ENCODE measurements at places on chromosomes 5 and 9.

DNA sequence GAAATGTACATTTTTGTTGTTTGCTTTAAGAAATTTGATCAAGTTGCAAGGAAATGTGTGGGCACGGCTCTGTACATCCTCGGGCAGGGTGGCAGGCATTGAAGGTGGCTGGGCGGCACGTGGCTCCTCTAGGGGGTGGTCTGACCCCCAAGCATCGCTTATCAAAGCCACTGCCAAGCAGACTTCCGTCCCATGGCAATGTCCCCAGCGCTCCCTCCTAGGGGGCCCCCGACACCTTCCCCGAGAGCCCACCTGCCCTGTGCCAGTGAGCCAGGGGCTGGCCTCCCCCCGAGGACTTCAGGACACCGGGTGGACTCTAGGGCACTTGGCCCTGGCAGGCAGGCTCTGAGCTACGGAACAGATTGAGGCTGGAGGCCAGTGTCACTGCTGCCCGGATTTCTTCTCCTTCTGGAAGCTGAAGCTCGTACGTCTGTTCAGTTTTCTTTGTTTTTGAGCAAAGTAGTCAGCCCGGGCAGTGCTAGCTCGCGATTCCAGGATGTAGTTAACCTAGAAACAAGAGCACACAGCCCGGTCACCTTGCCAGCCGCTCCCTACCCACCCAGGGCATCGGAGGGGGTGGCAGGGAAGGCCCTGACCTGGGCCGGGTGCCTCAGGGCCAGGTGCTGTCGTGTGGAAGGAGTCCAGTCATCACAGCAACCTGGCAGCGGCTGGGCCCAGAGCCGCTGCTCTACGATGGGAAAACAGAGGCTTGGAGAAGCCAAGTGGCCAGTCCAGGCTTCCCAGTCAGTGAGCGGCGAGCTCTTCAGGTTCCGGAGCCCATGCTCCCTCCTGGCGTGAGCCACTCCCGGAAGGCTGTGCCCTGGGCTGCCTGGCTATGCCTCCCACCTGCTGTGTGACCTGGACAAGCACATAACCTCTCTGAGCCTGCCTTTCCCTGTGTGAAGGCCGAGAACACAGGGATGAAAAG lies 177.1 kb downstream of the GAPVD1 start:
- no peak for DNase-seq

DNA sequence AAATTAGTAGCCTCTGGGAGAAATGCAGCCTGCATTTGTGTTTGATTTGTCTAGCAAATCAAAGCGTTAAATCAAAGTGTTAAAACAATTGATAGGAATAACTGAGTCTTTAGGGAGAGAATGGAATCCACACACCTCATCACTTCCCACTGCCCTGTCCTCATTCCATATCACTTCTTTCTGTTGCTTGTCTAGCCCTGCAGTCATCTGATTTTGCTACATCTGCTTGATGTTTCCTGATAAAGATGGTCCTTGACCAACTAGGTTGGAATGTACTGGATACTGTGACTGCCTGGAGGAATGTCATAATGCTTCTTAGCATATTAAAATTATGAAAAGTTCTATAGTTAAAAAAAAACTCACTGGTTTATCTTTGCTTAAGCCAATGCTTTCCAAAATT lies 119.9 kb downstream of the DOCK2 start:
- no peak for DNase-seq

- DNase-seq = no peak
Observed at GRCh38 chr5:58565033-58565432, 17.8 kb upstream of the RAB3C start.

- no peak for DNase-seq
Observed at GRCh38 chr9:114830546-114830945, 24.7 kb upstream of the TNFSF15 start.

DNA sequence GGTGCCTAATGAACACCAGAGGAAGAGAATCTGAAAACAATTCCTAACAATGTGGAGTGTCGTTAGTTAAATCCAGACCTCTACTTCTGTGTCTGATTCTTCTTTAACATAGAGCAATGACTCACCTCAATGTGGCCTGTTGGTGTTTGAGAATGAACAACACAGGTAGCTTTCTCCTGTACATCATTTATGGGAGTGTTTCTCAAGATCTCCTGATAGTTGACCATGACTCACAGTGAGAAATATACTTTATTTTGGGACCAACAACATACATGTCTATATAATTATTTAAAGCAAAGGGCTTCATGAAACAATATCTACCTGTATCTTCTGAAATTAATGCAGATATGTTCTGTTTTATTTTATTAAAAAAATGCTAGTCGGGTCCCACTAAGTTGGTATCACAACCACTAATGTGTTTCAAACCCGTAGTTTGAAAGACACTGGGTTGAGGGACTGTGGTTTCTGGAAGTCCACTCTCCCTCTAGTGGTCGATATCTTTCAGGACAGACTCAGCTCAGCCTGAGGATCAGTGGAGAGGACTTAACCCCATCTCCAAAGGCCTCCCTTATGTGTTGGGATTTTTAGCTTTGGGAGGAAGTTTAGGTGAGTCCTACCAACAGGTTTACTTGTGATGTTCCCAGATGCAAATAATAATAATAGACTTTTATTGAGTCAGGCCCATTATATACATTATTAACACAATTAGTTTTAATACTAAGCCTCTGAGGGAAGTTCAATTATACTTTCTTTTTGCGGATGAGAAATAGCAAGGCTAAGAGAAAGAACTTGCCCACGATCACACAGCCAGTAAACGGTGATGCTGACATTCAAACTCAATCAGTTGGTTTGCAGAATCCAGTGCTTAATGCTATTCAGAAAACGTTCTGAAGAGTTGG lies 70.0 kb upstream of the KLF9 start:
- DNase-seq = no peak

DNA sequence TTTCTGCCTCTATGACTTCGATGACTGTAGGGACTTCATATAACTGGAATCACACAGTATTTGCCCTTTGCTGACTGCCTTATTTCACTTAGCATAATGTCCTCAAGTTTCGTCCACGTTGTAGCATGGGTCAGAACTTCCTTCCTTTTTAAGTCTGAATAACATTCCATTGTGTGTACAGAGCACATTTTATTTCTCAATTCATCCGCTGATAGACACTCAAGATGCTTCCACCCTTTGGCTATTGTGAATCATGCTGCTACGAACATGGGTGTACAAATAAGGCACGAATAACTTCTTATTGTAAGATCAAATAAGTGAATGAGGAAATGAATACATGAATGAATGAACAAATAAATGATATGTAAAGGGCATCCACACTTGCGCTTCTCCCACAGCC lies 13.0 kb downstream of the BARX1 start:
- DNase-seq = no peak

DNA sequence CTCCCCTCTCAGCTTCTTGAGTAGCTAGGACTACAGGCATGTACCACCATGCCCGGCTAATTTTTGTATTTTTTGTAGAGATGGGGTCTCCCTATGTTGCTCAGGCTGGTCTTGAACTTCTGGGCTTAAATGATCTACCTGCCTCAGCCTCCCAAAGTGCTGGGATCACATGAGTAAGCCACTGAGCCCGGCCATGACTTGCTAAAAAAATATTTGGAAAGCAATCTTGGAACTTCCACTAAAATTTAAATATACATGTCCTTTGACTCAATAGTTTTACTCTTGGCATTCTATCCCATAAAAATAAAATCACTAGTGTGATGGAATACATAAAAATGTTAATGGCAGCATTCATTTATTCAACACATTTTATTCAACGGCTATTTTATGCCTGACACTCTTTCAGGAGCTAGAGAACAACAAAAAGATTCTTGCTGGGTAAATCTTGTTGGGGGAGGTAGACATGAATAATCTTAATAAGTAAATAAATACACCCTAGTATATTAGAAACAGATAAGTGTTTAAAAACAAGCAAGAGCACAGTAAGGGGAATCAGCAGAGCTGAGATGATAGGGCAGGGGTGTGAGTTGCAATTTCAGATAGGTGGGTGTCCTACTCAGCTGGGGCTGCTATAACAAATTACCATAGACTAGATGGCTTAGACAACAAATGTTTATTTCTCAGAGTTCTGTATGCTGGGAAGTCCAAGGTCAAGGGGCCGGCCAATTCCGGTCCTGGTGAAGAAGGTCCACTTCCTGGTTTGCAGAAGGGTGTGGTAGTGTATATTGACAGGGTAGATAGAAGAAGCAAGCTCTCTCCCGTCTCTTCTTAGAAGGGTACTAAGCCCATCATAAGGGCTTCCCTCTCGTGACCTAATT lies 50.7 kb downstream of the KCNV2 start:
- DNase-seq = no peak

GRCh38 chr5:72602696-72603685 lies 95.8 kb upstream of the ZNF366 start:
- DNase-seq = no peak

DNA sequence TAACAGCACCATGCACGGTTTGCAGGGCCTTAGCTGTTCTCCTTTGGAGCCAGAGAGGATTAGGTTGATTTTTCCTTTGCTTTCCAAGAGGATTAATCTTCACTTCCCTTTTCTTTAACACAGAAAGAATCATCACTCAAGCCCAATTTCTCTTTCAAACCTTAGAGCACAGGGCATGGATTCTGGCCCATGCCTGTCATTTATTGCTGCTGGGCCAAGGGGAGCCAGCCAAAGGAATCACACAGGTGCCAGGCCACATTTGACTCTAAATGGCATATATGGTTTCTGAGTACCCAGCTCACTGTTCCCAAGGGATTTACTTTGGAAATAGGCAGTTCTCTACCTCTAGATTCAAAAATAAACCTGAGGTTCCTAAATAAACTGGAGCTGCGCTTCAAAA lies 58.3 kb downstream of the FBXL7 start:
- DNase-seq = no peak

- DNase-seq = no peak
Observed at GRCh38 chr9:72203205-72203803, 54.1 kb downstream of the GDA start.

DNA sequence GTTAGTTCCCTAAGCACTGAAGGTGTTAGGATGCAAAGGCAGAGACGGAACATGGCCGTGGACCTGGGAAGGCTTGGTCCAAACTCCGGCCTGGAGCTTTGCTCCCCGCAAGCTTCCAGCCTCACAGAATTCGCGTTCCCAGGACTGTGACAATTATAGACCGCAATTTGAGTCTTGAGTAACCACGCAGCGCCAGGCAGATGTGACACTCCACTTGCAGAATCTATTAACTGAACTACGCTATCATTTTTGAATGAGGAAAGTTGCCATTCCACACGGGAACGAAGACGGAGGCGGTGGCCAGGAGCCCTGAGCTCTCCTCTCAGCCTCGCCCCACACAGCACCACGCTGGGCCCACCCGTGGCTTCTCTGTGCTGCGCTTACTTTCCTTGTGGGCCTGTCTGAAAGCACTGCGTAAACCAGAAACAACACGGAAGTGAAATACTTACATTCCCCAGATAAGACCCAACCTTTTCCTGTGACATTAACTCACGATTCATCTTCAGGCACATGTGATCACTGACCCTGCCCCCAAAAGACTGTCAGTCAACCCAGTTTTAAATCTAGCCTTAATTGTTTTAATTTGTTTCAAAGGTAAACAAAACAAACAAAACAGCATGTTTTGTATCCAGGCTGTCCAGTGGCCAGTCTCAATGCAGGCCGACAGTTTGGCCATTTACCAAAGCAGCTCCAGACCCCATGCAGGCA lies 16.1 kb upstream of the COL5A1 start:
- DNase-seq = no peak

- no peak for DNase-seq
Observed at GRCh38 chr5:98872674-98873073, 56.1 kb downstream of the CHD1 start.

GRCh38 chr9:69324549-69325401 lies at the start of gene ENTREP1:
ENTREP1 (plus strand) TSS chr9:69325215; CDS start chr9:69325310, 95 bp downstream.
- DNase-seq = no peak

DNA sequence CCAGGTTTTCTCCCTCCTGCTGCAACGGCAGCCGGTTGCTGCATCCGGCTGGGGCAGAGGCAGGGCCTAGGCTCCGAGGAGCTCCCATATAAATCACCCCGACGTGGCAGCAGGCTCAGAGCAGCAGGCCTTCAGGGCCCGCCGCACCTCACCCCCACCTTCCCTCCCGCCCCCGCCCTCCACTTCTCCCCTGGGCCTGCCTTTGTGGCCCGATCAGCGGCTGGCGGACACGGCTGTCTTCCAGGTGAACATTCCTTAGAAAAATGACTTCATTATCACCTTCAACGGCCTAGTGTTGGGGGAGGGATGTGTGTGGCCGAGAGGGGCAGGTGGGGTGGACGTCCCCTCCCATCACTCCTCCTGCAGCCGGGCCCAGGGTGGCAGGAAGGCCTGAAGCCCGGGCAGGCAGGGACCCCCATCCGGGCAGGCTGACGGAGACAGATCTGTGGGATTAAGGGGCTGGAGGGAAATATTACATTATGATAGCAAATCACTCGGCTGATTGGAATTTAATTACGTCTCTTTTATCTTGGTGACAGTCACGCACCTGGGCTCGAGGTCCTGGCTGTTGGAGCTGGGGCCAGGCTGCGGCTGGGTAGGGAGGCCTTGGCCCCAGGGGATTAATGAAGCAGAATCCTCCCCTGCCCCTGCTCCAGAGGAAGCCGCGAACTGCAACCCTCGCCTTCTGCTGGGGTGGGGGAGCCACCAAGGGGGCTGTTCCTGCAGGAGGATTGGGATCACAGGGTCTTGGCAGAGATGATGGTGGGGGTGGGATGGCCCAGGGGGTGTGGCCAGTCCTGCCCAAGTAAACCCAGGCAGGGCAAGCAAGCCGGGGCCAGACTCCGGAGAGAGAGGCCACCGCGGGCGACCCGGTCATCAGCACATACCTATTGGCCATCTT lies 38.4 kb upstream of the RXRA start:
- no peak for DNase-seq

DNA sequence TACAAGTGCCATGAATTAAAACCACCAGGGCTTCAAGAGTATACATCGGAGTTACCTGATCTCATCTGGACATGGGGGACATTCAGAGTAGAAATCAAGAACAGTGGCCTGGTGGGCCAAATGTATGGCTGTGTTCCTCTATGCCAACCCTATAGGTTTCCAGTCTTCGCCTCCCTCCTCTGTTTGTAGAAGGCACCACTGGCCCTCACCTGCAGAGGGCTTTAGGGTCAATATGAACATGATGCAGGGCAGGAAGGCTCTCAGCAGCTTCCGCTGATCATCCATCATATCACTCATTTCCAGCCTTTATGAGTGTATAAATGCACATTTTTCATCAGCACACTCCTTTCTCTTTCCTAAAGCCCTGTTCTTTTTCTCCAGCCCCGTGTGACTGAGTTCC lies 555.5 kb upstream of the BRINP1 start:
- DNase-seq = no peak

DNA sequence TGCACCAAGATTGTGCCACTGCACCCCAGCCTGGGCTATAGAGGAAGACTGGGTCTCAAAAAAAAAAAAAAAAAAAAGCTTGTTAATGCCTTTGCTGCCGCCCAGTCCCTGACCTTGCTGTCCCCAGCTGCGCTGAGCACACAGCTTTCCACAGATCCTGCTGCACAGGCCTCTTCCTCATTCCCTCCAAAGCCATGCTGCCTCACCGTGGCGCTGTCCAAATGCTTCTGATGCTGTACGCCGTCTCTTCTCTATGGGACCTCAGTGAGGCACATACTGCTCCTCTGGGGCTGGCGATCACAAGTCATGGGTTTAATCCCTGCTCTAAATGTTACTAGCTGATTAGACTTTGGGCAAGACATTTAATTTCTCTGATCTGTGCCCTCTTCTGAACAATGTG lies 234.1 kb downstream of the FBXL7 start:
- DNase-seq = no peak

- no peak for DNase-seq
Observed at GRCh38 chr5:61394793-61395192, 62.7 kb downstream of the ZSWIM6 start.

GRCh38 chr9:16106021-16106571 lies 553.3 kb downstream of the CCDC171 start:
- no peak for DNase-seq

GRCh38 chr5:107812570-107813141 lies 141.9 kb upstream of the EFNA5 start:
- no peak for DNase-seq

GRCh38 chr9:111851553-111851952 lies 45.1 kb upstream of the UGCG start:
- no peak for DNase-seq
